AG09309 (cell line): ENCODE measurements at places on chromosomes 3 and 15.

DNA sequence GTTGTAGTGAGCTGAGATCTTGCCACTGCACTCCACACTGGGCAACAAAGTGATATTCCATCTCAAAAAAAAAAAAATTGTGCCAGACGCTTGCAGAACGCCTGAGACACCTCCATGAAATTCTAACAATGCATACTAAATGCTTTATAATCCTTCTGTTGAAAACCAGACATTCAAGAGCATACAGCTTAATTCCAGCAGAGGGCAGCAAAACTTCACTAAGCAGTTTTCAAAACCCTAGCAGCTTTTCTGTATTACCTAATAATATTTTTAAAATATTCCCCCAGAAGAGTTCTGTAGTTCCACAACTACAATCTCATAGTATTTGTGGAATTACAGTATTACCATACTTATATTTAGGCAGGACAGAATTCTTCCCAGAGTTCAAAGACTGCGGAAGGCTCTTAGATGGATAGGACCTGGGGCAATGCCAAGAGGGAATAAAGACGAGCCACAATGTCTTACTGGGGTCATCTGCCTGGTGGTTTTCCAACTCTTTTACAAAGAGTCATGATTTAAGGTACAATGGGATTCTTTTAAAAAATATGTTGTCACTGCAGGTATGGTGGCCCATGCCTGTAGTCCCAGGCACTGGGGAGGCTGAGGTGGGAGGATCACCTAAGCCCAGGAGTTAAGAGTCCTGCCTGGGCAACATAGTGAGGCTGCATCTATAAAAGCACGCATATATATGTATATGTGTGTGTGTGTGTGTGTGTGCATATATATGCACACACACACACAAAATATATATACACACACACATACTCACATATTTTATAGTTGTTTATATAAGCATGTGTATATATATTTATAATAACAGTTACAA, 19.6 kb upstream of the TASOR start:
- DNase-seq, result peak; percentile 52

GRCh38 chr15:28086175-28086703, 12.9 kb downstream of the OCA2 start:
- no peak for DNase-seq

GRCh38 chr15:59616379-59616778, 4.8 kb downstream of the GCNT3 start:
- DNase-seq, result no peak

- no peak for DNase-seq
These were observed 65.8 kb downstream of the MYO5A start for GRCh38 chr15:52462806-52463360.

DNA sequence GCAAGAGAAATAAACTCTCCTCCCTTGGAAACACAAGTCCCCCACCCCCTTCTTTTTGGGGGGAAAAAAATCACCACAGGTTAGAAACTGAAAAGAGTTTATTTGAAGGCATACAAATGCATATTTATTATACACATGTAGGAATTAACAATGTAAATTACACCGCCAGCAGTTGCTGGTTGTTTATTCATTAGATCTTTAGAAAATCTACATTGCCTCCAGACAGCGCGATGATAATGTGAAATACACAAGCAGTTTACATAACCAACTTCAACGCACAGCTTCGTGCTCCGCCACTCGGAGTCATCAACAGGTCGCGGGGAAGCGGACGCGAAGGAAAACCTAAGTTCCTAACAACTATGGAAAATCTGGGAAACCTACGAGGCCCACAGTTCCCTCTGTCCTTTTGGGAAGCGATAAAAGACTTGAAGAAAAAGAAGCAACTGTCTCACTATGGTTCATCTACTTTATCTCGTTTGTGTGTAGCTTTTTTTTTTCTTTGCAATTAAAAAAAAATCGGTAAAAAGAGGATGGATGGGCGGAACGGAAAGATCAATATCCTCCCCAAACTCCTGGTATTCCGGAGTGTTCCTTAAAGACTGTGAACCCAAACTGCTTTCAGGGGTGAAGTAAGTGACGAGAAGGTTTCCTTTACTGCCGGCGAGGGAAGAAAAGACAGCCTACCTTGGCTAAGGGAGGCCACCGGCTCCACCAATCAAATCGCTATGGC, 8.4 kb upstream of the FOXB1 start:
- no peak for DNase-seq

DNA sequence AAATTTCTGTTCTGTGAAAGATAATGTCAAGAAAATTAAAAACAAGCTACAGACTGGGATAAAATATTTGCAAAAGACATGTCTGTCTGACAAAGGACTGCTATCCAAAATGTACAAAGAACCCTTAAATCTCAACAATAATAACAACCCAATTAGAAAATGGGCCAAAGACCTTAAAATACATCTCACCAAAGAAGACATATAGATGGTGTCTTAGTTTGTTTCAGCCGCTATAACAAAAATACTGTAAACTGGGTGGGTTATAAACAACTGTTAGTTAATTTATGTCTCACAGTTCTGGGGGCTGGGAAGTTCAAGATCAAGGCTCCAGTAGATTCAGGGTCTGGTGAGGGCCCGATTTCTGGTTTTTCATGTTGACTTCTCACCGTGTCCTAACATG, 106.2 kb upstream of the AGTR1 start:
- no peak for DNase-seq

GRCh38 chr3:10466186-10466585, 39.2 kb downstream of the ATP2B2 start:
- no peak for DNase-seq

- no peak for DNase-seq
These were observed 249.9 kb upstream of the DNAJC19 start for GRCh38 chr3:181239441-181239840.

GRCh38 chr3:37863949-37864822, 2.5 kb downstream of the CTDSPL start:
- DNase-seq, result no peak

DNA sequence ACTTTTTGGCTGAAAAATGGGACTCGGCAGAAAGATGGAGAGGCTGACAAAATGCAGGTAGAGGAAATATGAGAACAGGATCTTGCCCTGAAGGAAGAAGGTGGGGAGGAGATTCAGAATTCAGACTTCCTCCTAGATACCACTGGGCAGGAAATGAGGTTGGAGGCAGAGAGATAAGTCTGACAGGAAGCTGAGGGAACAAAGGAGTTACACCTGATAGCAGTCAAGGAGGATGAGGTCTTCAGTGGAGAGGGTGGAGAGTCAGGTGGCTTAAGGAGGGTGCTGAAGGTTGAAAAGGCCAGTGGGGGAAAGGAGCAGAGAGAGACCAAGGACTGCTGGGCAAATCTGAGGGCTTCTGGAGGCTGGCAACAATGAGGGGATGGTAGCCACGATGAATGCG, 56.8 kb downstream of the CCR4 start:
- no peak for DNase-seq

DNA sequence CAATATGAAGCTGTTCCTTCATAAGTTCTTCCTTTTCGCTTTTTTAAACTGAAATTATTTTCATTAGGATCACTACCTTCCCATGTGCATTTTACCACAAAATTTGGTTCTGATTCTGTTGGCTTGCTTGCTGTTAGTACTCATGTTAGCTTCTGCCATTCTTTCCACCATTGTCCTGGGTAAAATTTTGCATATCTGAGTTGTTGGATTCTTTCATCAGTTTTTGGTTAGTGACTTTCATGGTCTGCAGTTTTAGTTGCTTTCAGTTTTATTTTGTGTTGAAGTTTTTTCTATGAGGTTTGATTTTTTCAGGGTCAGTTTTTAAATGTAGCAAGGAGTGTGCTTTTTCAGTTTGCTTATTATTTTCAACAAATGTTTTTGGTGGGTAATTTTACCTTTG, 71.9 kb downstream of the SMAD3 start:
- DNase-seq, result no peak

- no peak for DNase-seq
These were observed 2.7 kb downstream of the FOXP1 start for GRCh38 chr3:71580636-71581456.

DNA sequence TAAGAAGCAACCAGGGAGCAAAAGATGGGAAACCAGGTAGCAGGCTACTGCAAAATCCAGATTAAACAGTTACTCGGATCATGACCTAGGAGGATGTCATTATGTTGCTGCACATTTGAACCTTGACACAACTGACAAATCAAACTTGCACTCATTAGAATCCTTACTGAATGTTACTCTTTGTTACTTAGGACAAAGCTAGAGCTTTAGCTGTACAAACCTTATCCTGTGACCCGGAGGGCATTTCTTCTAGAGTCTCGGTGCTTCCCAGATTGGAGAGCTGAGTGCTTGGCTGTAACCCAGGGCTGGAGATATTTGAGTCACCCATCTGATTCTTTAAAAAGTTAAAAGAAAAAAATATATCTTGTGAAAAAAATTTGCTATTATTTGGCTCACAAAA, 43.4 kb downstream of the DCP1A start:
- DNase-seq, result no peak

DNA sequence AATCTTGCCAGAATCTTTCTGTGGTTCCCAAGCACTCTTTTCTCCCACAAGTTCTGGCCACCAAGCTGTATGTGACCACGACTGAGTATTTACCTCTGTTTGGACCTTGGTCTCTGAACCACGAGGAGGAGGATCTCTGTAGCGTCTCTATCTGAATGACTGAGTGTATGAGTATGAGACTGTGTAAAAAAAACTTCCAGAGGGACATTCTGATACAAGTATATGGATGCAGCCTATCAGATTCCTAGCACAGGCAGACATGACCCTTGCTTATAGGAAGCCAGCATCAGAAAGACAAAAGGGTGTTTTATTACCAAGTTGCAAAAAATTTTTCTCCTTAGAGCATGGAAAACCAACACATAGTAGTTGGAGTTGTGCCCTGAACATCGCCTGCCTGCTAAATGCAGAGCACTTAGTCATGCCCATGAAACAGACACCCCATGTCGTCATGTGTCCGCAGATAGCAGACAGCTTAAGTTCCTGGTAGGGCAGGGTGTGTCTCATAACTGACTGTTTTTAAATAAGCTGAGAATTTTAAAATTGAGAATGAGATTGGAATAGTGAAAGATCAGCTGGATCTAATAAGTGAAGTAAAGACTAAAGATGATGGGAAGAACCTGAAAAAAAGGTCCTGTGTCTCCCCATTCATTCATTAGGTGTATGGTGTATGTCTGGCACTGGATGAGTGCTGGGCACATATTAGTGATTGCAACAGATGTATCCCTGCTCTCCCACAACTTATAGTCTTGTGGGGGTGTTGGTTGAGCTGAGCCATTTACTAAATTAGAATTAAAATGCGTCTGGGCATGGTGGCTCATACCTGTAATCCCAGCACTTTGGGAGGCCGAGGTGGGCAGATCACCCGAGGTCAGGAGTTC, 30.9 kb downstream of the DAG1 start:
- DNase-seq, result peak; percentile 96
